ENCODE measurements at places on chromosomes 7 and 10. TPM values are rescaled to one million over a fixed set of nuclear protein-coding genes. Genes with fewer than 3 reads are reported as not detected.

Gene POM121L12
- polyA plus RNA-seq = not detected

Gene EPHA1
- polyA plus RNA-seq = 8.1 TPM

DNA sequence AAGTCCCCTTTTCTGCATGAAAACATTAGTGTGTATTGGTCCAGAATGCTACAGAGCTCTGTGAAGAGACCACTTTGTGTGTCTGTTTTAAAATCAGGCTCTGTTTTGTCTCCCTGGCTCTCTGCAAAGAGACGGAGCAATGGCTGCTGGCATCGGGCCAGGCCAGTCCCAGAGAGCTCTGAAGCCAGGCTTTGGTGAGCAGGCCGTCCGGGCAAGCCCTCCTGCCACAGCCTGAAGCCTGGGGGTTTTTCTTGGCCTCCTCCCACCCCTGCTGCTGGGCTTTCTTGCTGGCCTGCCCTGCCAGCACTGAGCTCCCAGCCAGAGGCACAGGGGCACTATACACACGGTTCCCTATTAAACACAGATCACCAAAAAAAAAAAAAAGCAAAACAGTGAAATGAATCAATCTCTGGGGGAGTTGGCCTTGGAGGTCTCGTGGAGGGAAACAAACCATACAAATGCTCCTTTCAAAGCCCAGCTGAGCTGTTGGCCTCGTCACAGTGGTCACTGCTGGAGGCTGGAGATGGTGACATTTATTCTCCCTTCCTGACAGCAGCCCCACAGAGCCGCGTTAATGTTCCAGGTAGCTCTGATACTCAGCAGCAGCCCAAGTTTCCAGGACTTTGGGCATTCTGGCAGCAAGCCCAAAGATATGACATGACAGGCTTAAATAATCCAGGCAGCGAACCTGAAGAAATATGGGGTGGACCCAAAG lies 237.2 kb downstream of the TCF7L2 start:
- DNase-seq = peak; percentile 26
- peaks cover 16% of the 10 kb centered on the region for H3K4me1 ChIP-seq
- H3K36me3 ChIP-seq = no peaks in the 10 kb centered on the region
- H3K27ac ChIP-seq = no peak overlapping the region
- H3K4me3 ChIP-seq = no peak overlapping the region
- H3K27me3 ChIP-seq = no peaks in the 10 kb centered on the region

DNA sequence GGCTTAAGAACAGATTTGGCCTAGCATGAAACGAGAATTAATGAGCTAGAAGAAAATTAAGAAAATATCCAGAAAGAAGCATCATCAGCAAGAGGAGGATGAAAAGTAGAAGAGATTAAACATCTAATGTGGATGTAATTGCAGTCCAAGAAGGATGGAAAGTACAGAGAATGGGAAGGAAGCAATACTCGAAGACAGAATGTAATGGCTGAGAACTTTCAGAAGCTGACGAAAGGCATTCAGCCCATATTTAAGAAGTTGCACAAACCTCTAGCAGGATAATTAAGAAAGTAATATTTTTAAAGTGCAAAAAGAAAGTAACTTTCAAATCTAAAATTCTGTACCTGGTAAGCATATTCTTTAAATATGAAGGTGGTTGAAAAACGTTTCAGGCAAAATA lies 60.7 kb downstream of the TRIM24 start:
- peak overlapping the region; percentile 1 for H3K27ac ChIP-seq
- peaks cover 74% of the 10 kb centered on the region for H3K36me3 ChIP-seq
- no peak overlapping the region for H3K4me3 ChIP-seq
- no peaks in the 10 kb centered on the region for H3K4me1 ChIP-seq
- DNase-seq = no peak
- H3K27me3 ChIP-seq = no peaks in the 10 kb centered on the region

DNA sequence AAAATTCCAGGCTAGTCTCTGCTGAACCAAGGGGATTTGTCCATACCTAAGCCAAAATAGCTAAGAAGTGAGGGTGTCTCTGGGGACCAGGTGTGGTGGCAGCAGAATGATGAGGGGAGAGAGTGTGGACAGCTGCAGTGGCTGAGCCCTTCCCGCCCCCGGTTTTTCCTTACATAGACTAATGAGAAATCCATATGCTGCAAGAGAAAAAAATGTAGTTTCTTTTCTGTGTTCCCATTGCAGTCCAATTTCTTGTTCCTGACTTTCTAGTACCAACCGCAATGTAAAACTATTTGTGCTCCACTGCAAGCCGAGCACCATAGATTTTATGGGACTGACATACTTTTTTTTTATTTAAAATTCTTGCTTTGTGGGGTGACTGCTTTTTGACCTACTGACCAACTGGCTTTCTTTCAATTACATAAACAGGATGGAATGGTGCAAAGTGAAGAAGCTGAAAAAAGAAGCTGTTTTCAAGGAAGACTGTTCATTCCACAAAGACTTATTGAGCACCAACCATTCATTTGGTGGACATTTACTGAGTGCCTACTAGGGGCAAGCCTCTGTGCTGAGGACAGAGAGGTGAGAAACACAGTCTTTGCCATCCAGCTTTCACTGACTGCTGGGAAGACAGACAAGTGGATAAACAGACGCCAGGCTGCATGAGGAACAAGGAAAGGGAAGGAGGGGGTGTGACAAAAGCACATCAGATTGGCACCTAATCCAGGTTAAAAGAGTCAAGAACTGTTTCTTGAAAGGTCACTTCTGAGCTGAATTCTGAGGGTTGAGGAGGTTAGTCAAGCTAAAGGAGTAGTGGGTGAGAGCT lies 9.8 kb downstream of the CEP41 start:
- no peaks in the 10 kb centered on the region for H3K27me3 ChIP-seq
- no peak for DNase-seq
- no peaks in the 10 kb centered on the region for H3K36me3 ChIP-seq
- H3K27ac ChIP-seq = no peak overlapping the region
- no peaks in the 10 kb centered on the region for H3K4me1 ChIP-seq

All from HepG2 (cell line).